Erythroblast (primary cell): ENCODE measurements at places on chromosomes 11 and 22.

- no peak for DNase-seq
Measured at GRCh38 chr22:27135031-27135981, 477.9 kb downstream of the MIAT start.

GRCh38 chr11:105935791-105936190, 86.2 kb downstream of the MSANTD4 start:
- DNase-seq = no peak

DNA sequence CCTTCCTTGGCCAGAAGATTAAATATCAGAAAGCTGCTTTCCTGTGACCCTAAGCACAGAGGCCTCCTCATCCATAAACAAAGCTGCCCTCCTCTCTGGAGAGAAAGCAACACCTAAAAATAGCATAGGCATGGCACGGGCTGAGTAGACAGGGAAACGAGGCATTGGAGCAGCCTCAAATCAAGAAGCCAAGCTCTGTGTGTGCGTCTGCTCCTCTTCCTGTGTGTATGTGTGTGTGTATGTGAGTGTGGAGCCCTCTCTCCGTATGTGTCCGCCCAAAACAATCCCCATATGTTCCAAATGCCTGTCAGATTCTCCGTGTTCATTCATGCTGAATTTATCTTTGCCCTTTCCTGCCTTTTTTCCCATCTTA, 24.0 kb downstream of the KCNJ5 start:
- no peak for DNase-seq

DNA sequence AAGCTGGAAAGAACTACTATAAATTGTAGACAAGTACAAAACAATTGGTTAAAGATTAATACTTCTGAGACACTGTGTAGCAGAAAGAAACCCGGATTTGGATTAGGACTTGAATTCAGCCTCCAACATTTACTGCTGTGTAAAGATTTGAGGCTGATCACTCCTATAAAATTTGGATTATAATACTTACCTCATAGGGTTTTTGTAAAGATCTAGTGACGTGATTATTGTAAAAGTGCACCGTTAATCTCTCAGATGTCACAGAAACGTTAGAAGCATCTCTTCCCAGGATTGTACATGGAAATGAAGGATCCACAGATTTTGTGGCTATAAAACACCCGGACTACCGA, 323 bp upstream of the HIKESHI start:
- no peak for DNase-seq

DNA sequence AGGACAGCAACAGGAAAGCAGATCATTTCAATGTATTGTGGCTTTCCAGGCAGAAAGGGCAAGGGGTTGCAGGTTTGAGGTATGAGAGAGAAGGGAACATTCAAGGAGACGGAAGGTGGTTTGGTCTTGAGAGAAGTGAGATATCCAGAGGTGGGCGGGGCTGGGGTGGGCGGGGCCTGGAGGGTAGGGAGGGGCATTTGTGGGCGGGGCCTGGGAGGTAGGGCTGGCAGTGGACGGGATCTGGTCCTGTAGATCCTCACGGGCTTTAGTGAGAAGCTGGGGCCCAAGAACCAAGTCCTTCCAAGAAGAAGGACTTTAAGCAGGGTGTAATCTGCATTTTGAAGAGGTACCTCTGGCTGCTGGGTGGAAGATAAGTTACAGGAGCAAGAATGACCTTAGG, 199.2 kb downstream of the MN1 start:
- DNase-seq = peak; percentile 41

DNA sequence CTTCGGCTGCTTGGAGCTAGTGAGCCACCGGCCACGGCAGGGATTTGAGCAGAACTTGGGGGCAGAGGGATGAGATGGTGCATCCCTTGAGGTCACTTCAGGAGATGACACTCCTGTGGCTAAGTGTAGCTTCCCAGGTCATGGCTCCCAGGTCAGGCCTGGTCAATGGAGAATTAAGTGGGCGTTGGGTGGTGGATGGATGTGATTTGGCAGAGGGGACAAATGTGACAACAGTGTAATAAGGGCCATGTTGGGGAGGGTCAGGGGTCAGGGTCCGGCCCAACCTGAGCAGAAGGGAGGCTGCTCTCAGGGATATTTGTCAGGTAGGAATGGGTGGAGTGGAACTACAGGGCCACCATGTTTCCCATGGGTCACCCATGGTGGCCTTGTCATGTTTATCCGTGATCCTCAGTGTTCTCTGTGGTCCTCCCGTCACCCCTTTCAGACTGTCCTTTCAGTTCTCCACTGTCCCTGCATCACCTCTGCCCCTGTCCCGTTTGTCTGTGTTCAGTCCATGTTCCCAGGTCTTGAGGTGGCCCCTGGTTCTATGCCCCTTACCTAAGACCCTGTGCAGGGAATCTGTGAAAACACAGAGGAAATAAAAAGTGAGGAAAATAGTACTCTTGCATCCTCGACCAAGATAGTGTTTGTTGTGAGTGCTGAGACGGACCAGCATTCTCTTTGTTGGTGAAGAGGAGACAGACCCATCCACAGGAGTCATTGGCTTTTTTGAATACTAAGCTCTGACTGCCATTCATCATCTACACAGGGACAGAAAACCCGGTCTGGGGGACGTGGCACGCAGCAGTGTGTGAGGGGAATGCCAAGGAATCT, 6.1 kb downstream of the SLC25A1 start:
- no peak for DNase-seq

- DNase-seq = no peak
Measured at GRCh38 chr11:114137838-114138237, 78.3 kb downstream of the ZBTB16 start.

GRCh38 chr11:85029964-85030363, 597.2 kb downstream of the DLG2 start:
- DNase-seq = no peak

GRCh38 chr11:103806130-103806895, 230.1 kb upstream of the DDI1 start:
- no peak for DNase-seq

DNA sequence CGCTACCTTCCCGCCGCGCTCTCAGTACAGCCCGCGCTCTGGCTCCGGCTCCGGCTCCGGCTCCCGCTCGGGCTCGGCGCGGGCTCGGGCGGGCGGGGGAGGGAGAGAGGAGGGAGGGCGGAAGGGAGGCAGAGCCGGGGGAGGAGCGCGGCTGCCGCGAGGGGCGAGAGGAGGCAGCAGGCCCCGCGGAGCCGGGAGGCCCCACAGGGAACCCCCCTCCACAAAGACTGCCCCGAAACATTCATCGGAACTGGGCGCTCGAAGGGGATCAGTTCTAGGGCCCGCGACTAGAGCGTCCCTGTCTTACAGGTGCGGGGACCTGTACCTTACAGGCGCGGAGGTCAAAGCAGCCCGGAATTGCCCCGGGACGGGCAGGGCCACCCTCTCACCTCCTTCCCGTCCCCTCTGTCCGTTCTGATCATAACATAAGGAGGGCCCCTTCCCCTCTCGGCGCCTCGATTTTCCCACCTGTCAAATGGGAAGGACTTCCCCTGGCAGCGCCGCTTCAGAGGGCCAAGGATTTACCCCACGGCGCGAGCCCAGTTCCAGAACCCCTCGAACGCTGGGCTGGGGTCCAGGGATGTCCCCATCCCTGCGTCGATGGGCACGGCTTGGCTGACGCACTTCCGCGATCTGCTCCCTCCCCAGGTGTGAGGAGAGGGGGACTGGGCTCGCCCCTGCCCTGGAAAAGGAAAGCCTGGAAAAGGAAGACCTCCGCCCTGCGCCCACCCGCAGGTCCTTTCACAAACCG, at the start of gene SHISA8:
SHISA8 (minus strand) TSS at position 40 of the 751 bp plus-strand sequence. CDS start 407 bp downstream, outside the sequence.
- DNase-seq = no peak

DNA sequence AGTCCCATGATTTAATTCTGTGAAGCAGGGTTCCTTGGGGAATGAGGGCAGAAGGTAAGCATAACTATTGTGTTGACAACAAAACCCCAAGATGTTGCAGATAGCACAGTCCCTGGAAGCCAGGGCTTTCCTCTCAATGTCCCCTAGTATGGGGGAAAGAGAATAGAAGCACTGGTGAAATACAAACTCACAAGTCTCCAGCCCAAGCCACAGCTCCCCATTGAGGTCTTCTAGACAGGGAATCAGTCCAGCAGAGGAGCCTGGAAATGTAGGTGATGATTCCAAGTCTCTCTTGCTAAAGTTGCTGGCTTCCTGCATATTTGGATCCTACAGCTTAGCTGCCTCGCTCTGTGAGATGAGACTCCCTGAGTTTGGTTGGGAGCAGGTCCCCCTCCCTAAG, 31.7 kb upstream of the DRD2 start:
- DNase-seq = no peak
